Foreskin keratinocyte (primary cell): ENCODE measurements at places on chromosomes 11 and 22. TPM values are rescaled to one million over a fixed set of nuclear protein-coding genes. Genes with fewer than 3 reads are reported as not detected.

Gene DNAJB7
- not detected in 2 replicates for total RNA-seq

Gene HEPN1
- total RNA-seq, result not detected in 2 replicates

Gene GDPD4
- not detected in 2 replicates for total RNA-seq

Gene MYOD1
- total RNA-seq, result not detected in 2 replicates

Gene SPDYC
- total RNA-seq, result not detected in 2 replicates

Gene GRIK4
- total RNA-seq, result not detected in 2 replicates

Gene STK33
- 0.39 and 0.54 TPM in 2 replicates for total RNA-seq

Gene CASTOR1
- 3.2 and 3.5 TPM in 2 replicates for total RNA-seq

Gene KDM4D
- 0.99 and 1.1 TPM in 2 replicates for total RNA-seq

Gene OR8H3
- total RNA-seq, result not detected in 2 replicates
